Activated CD4-positive, alpha-beta T cell treated with anti-CD3 and anti-CD28 coated beads, Interleukin-2, amount 10 ng/mL, durations not matched to agents 24 days and 14 days (primary cell): ENCODE measurements at places on chromosomes 6 and 20. TPM values are rescaled to one million over a fixed set of nuclear protein-coding genes. Genes with fewer than 3 reads are reported as not detected.

RANBP9 gene
- total RNA-seq, result 52.6 and 56.2 TPM in 2 replicates

HMGCLL1 gene
- not detected in 2 replicates for total RNA-seq

PIGU gene
- total RNA-seq, result 26.4 and 27.1 TPM in 2 replicates

ENPP4 gene
- total RNA-seq, result 5.3 and 6.0 TPM in 2 replicates

DNA sequence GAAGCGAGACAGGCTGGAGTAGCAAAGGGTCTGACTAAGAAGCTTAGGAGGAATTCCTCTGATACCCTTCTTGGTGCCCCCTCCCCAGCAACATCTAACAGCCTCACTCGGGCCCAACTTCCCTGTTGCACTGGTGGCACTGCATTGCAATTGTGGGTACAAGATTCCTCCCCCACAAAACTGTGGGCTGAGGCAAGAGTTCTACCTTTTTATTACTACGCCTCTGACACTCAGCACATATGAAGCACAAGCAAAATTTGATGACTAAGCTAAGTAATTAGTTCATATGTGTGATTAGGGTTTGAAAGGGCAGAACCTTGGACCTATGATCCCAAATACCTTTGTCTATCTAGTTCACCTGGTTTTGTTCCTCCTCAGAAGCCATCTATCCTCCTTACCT lies 83.5 kb downstream of the ZHX3 start:
- no peak for DNase-seq

DNA sequence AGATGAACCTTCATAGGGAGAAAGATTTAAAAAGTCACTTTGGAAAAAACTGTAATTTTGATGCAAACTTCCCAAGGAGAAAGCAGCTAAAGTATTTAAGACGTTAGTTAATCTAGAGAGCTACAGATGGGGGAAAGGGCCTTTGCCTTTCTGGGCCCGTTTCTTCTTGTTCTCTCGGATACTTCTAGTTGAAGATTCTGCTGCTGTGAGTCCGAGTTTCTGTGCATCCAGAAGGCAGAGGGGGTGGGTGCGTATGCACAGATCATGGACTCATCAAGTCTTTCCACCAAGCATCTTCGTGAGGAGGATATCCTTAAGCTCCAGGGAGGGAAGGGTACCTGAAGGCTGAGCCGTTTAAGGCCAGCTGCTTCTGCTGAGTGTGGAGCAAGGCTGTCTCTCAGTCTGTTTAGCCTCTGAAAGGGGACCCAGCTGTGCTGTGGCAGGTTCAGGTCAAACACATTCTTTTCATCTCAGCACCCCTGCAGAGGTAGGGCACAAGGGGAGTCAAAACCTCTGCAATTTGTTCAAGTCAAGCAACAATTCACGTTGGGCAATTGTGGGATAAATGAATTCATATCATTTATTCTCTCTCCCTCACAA lies 4.3 kb downstream of the LAMP5 start:
- no peak for DNase-seq

GRCh38 chr6:50112981-50113857 lies 63.5 kb upstream of the DEFB112 start:
- DNase-seq, result no peak
